Dermis microvascular lymphatic vessel endothelial cell (primary cell): ENCODE measurements at places on chromosomes 13 and 19. TPM values are rescaled to one million over a fixed set of nuclear protein-coding genes. Genes with fewer than 3 reads are reported as not detected.

GRCh38 chr19:33032218-33032781 is 32.4 kb downstream of the RHPN2 start:
- no peak for DNase-seq

GRCh38 chr19:6610934-6611852 is 20.2 kb upstream of the CD70 start:
- peak; percentile 18 for DNase-seq

- no peak for DNase-seq
Measured at GRCh38 chr13:75153834-75154233, 328.1 kb downstream of the TBC1D4 start.

PTH2 gene
- not detected in 2 replicates for total RNA-seq

- no peak for DNase-seq
Measured at GRCh38 chr13:24038405-24038804, 122.1 kb upstream of the SPATA13 start.

GRCh38 chr13:91295712-91296410 is 51.6 kb upstream of the MIR17HG start:
- DNase-seq, result no peak

- DNase-seq, result no peak
Measured at GRCh38 chr13:46369506-46370277, 17.4 kb downstream of the RUBCNL start.

ZNF709 gene
- total RNA-seq, result 3.1 and 3.5 TPM in 2 replicates

ZNF285 gene
- total RNA-seq, result 1.2 and 1.8 TPM in 2 replicates

ARHGEF18 gene
- total RNA-seq, result 20.4 and 22.0 TPM in 2 replicates
